ENCODE measurements at places on chromosomes 11 and 22. TPM values are rescaled to one million over a fixed set of nuclear protein-coding genes. Genes with fewer than 3 reads are reported as not detected.
A peak's percentile ranks its signal among the peaks of the same experiment; 100 is the strongest.

DNA sequence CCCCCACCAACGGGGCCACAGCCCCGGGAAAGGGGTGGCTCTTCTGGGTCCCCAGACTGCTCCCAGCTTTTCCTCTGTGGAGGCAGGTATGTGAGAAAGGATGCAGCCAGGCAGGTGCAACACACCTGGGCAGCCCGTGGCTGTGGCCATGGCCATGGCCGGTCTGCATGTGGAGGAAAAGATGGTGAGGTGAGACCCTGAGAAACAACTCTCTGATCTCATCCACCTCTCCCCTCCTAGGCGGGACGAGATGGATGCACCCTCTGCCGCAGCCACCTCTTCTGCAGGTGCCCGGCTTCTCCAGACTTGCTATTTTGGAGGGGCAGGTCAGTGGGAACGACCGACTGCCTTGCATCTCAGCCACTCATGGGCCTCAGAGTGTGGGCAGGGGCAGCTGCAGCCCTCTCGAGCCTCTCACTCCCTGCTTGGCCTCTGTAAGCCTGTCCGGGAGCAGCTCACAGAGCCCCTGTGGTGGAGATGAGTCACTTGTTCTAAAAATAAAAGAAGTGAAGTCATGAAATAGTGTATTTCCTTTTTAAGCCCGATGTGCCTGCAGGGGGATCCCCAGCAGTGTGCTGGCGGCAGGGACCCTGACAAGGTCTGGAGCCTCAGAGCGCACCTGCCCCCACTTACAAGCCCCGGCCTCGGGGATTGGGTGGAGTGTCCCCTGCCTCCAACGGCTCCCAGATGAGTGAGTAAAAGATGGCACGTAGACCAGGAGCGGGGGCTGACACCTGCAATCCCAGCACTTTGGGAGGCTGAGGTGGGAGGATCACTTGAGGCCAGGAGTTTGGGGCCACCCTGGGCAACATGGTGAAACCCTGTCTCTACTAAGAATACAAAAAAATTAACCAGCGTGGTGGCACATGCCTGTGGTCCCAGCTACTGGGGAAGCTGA is 10.7 kb downstream of the SMIM38 start:
- peak; percentile 75 for DNase-seq

- no peak for DNase-seq
Measured at GRCh38 chr11:77661670-77662069, 24.1 kb upstream of the CLNS1A start.

DNA sequence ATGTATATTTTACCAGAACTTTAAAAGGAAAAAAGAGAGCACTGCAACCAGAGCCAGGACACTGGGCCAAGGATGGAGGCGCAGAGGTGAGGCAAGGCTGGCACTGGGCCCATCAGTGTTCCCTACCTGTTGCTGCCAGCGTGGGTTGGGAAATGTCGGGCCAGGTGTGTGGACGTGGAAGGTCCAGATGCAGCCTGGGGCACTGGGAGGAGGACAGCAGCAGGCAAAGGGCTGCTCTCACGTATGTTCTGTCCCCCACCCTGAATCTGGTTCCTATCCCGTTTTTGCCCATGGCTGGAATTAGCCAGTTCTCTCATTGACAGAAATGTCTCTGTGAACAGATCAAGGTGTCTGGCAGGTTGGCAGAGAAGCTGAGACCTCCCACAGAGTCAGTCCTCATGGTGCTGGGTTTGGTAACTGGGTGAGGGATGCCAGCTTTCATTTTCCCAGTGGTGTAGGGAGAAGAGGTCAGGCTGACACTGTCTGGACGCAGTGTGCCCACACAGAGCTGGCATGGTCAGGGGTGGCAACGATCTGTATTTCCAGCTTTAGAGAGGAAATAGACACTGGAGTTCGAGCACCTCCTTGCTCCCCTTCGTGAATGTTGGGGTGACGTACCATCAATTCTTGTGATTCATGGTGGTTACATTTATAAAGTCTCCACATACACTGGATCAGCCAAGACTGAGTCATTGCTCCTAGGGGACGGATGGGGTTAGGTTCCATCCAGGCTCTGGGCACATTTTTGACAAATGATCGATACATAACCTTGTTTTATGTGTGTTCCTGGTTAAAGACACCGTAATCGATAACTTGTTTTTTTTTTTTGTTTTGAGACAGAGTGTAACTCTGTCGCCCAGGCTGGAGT is 4.3 kb upstream of the PNPLA3 start:
- DNase-seq = no peak

GRCh38 chr11:66877588-66878385 is 20.9 kb downstream of the LRFN4 start:
- DNase-seq = no peak

DNA sequence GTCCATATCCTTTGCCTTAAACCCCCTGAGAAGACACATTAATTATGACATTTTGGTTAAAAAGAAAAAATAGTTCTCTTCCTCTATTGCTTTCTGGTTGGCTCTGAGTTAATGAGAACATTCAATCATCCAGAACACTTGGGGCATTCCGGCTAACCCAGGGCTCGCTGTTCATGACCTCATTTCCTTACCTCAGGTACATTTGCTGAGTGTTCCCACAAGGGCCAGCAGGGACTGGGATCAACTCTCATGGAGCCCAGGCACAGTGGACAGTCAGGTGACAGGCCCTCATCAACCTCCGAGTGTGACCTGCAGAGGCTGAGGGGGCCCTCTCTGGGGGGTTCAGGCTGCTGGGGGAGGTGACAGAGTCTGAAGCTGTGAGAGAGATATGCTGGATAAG is 98.9 kb downstream of the MYO18B start:
- no peak for DNase-seq

- no peak for DNase-seq
Measured at GRCh38 chr11:126310200-126310991, 6.5 kb downstream of the DCPS start.

DNA sequence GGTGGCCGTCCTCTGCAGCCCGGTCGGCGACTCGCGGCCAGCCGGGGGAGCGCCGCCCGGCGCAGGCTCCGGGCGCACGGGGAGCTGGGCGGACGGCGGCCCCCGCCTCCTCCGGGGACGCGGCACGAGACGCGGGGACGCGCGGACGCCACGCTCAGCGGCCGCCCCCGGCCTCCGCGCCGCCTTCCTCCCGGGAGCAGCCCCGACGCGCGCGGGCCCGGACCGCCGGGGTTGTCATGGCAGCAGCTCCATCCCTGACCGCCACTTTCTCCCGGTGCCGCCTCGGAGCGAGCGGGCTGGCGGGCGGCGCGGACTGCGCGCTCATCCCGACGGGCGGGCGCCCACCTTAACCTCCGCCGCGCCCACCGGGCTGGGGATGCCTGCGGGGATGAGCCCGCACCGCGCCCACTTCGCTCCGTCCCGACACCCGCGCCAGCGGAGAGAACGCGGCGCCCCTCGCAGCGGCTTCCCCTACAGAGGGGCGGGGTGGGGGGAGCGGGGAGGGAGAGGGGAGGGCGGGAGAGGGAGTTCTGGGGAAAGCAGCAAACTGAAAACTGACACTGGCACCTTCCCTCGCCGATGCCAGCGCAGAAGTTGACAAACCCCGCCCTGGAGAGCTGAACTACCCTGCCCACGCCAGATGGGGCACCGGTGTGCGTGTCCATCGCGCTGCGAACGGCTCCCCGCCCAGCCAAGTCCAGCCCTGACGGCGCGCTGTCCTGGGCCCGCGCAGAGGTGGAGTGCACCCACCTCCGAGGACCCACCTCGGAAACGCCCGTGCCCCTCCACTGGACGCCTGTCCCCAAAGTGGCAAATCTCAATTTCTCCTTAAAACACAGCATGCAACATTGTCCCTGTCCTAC is 588.4 kb downstream of the OPCML start:
- DNase-seq = no peak

DNA sequence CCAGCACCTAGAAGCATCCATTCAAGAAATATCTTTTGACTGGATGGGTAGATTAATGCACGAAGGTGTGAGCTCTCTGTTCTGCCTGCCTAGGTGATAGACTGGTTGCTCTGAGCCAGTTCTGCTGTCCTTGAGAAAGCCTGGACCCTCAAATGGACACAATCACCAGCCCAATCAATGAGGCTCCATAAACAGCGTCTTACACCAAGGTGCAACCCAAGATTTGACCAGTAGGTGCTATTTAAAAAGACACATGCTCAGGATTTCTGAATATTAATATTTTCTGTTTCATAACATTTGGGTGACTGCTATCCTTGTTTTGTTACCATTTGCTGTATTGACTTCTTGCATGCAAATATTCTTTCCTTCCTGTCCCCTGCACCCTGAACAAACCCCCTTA is 39.0 kb downstream of the PAMR1 start:
- no peak for DNase-seq

GRCh38 chr22:25153961-25154666 is 45.5 kb upstream of the CRYBB3 start:
- DNase-seq = no peak

DNA sequence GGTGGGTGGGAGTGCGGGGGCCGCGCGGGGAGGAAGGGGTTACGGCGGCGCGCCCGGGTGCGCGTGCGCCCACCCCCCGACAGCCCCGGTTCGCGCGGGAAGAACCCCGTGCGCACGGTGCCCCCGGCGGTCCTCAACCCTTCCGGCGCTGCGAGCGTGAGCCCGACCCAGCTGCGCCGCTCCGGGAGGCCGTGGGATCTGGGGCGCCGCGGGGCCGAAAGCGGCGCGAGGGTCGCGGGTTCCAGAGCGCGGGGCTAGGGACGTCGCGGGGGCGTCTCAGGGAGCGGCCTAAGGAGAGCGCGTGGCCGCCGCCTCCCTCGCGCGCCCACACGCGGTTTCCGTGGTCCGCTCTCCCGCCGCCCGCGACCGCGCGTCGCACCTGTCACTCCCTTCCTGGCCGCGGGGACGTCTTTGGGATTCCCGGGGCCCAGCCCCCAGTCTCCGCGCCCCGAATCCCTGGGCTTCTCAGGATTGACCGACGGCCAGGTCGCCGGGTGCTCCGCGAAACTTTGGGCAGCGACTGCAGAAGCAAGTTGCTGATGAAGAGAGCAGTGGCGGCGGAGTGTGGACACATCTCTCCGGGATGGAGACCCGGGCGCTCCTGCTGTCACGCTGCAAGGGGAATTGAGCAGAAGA is 582 bp downstream of the SREBF2 start:
- no peak for DNase-seq

GRCh38 chr22:16965560-16965959 is 42.5 kb downstream of the GAB4 start:
- no peak for DNase-seq

DNA sequence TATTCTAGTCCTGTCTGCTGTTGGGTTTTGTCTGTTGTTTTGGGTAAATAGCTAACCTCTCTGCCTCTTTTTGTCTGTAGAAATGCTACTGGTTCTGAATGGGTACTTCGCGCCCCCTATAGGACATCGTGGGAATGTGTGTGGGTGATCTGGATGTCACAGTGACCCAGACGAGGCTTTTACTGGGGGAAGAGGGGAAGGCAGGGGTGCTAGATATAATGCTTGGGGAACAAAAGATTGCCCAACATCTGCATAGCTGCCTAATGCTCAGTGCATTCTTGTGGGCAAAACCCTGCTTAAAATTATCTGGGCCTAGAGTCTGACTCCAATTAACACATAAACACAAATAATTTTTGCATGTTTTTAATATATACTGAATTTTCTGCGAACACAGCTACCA is 57.7 kb downstream of the BMAL1 start:
- no peak for DNase-seq

Gene APOBEC3B
- 45.1 TPM for polyA plus RNA-seq

Gene TENM4
- polyA plus RNA-seq = not detected

Gene ATG2A
- 8.3 TPM for polyA plus RNA-seq

Gene ZNF215
- polyA plus RNA-seq = 2.7 TPM

Gene MAPK12
- 7.0 TPM for polyA plus RNA-seq
